ENCODE measurements at places on chromosomes 7 and 10.

DNA sequence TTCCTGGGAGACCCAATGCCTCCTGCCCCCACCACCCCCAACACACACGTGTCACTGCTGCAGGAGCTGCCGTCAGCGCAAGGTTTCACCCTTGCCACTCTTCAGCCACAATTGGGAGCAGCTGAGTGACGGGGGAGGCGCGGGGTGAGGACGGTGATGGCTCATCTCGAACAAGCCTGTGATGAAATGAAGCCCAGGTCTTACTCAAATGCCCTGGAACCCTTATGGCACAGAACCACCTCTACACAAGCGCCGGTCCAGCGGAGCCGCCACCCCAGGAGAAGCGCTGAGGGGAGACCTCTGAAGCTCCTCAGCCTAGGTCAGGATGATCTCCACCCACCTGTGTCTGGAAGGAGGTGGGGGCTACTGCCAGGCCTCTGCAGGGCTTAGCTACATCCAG is 25.7 kb downstream of the PDIA4 start:
- no peak for DNase-seq

DNA sequence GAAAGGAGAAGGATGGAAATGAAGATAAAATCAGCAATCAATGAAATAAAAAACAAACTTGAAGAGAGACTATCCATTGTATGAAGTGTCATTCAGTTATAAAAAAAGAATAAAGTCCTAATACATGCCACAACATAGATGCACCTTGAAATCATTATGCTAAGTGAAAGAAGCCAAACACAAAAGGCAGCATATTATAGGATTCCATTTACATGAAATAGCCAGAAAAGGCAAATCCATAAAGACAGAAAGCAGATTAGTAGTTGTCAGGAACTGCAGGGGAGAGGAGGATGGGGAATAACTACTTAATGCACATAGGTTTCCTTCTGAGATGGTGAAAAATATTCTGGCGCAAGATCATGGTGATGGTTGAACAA is 6.6 kb upstream of the PON1 start:
- no peak for DNase-seq

DNA sequence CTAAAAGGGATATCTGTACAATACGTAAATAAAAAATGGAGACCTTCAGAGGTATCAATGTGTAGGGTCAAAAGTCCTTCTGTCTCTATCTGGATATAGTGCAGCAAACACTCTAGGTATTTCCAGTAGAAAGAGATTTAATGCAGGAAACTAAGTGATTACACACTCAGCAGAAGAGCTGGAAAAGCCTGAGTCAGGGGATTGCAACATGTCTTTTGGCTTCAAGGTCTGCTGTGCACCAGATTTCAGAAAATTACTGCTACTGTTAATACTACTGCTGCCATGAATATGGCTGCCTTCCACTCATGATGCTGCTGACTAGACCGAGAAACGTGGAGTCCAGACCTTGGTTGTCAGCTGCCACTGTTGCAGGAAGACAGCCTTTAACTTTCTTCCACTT is 94.9 kb upstream of the DLX6 start:
- DNase-seq: no peak

DNA sequence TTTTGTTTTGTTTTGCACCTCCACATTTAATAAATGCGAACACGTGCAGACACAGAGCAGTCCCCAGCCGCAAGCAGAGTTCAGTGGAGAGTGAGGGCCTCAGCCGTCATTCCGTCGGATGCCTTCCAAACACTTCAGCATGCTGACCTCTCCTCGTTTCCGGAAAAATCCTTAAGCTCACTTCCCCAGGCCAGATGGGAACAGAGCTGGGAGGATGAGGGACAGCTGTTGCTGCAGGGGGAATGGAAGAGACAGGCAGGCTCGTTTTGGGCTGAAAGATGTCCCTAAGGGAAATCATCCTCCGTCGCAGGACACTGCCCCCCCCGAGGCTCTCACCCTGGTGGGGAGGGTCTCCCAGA is 17.2 kb upstream of the FGFR2 start:
- no peak for DNase-seq

- no peak for DNase-seq
These were observed 442.2 kb downstream of the TCERG1L start for GRCh38 chr10:130869179-130869841.

- DNase-seq: no peak
These were observed 53.1 kb downstream of the TEX36 start for GRCh38 chr10:125629758-125630376.

DNA sequence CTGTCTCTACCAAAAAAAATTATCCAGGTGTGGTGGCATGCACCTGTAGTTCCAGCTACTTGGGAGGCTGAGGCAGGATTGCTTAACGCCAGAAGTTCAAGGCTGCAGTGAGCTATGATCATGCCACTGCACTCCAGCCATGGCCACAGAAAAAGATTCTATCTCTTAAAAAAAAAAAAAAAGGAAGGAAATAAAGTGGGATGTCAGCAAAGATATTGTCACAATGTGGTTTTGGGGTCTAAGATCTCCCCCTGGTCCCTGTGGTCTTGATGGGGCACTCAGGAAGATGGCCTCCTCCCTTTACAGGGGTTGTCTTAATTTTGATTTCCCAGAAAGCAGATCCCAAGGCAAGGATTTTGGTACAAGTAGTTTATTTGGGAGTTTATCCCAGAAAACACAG is 7.4 kb upstream of the KAZALD1 start:
- DNase-seq: no peak

- DNase-seq: no peak
These were observed 154.3 kb downstream of the ZNF365 start for GRCh38 chr10:62528441-62528840.

DNA sequence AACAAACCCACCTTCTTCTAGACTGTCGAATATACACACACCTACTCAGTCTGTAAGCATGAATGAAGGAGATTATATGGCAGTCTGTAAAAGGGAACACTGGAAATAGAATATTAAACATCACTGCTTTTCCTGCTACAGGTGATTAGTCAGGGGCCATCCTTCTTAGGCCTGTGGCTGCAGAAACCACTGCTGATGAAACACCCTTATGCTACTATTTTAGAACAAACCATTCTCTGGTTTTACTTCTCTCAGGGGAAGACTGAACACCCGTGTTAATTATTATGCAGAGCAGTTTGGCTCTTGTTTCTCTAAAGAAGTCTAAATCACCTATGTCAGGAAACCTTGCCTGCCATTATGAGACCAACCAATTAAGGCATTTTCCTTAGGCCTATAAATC is 351.1 kb upstream of the KLF6 start:
- DNase-seq: no peak

- no peak for DNase-seq
These were observed 107.1 kb upstream of the ITGB1 start for GRCh38 chr10:33065111-33065510.

DNA sequence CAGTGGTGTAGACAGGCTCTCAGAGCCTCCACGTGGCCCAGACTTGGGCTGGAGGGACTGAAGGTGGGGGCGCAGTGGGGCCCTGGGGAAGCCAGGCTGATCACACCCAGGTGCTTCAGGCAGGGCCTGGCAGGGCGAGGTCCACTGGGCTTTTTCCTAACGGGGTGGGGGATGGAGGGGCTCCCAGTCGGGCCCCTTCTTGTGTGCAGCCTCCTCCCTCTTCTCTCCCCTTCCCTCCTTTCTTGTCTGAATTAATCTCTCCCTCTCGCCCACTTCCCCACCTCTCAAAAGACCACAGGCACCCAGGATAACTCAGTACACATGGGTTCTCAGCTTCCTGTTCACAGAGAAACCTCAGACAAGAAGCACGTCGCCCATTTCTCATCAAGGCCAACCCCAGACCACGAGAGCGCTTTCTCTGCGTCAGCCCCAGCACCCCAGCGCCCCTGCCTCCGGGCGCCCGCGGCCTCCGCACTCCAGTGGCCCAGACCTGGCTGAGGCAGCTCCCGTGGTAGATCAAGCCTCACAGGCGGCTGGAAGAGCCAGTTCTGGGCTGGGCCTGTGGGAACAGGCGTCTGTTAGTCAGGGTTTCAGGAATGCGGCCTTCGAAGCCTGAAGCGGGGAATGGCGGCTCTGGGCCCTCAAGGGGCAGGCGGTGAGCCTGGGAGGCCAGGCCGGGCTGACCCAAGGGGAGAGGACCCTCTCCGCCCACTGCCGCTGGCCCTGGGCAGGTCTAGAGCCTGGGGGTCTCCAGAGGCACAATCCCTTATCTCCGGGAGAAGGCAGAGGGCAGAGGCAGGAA is 50.6 kb downstream of the PWWP2B start:
- peak; percentile 70 for DNase-seq

DNA sequence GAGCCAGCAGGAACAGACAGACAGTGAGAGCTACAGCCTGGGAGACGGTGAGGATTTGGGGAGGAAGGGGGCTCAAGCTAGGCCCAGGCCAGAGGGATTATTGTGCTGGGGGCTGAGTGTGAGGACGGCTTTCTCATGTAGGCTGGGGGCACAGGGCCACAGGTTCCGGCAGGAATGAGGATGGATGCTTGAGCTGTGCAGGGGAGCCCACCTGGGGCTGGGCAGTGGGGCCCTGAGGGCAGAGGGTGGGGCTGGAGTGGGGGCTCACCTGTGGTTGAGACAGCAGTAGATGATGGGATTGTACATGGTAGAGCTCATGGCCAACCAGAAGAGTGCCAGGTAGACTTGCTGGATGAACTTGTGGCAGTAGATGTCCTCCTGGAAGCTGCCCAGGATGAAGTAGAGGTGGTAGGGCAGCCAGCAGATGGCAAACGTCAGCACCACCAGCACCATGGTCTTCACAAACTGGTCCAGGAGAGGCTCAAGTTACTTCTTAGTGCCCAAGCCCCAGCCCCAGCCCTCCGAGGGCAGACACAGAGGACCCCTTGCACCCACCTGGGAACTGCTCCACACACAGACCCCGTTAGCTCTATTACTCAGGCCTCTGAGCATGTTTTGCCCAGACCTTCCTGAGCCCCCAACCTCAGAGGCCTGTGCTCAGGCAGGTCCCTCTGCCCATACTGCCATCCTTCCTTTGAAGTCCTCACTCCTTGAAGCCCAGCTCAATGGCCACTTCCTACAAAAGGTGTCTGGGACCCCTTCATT is 9.7 kb downstream of the TACR2 start:
- no peak for DNase-seq

DNA sequence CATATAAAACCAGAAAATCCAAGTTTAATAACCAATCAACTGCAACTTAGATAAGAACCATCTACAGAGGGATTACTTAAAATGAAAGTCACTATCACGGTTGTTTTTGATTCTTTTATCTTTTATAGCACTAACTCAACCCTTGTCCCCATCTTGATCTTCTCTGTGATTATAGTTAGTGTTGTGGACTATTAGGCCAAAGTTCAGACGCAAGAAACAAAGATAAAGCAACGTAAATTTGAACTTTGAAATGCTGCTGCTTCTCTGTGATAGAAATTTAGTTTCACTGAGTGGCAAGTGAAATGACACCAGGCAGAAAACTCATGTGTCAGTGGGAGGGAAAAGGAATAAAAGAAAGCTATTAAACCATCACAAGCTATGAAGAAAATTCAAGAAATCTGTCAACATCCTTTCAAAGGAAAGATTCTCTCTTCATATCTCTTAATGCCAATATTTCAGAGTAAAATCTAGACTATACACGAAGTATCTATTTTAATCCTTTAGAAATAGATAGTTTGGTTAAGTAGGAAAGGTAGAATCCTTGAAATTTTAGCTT is 71.8 kb upstream of the MALRD1 start:
- no peak for DNase-seq

- no peak for DNase-seq
These were observed 151.5 kb downstream of the ANK3 start for GRCh38 chr10:60237977-60238758.

- DNase-seq: no peak
These were observed 114.0 kb downstream of the ST7 start for GRCh38 chr7:117067340-117067739.

DNA sequence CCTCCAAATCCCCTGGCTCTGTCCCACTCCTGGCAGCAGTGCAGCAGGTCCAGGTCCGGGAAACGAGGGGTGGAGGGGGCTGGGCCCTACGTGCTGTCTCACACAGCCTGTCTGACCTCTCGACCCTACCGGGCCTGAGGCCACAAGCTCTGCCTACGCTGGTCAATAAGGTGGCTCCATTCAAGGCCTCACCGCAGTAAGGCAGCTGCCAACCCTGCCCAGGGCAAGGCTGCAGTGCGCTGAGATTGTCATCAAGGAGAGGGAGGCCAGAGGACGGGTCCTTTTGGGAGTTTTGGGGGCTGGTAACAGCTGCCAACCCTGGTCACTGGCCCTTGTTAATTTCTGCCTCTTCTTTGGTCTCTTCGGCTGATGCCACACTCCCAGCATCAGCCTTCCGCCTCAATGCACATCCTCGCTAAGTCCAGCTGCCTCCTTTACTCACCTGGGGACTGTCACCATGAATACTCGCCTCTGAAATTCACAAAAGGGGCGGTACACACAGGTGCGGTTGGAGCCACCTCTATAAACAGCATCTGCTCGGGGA is 3.5 kb downstream of the EPO start:
- DNase-seq: no peak

DNA sequence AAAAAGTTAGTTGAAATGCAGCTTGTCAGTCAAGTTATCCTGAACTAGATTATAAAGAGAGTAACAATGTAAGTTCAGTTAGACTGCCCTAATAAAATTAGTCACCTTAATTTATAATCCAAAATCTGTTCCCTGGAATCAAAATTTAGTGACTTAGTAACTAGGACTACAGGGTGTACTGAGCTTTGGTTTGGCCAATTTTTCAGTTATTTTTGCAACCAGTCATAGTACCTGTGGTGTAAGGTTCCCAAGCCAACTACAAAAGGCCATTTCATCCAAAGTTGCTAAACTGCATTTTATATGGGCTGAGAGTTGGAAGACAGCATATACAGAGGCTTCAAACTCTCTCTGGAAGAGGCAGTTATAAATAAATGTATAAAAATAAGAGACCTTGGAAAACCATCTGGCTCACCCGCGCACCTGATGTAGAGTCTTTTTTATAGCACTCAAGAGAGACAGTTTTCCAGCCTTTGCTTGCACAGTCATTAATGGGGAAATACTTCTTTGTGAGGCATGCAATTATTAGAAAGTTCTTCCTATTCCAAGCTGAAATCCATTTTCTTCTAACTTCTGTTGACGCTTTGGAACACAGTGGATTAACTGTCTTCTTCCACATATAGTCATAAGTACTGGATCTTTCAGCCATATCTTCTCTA is 59.2 kb downstream of the PUS7 start:
- DNase-seq: no peak

- DNase-seq: no peak
These were observed 49.5 kb upstream of the PRSS58 start for GRCh38 chr7:142307246-142307900.

DNA sequence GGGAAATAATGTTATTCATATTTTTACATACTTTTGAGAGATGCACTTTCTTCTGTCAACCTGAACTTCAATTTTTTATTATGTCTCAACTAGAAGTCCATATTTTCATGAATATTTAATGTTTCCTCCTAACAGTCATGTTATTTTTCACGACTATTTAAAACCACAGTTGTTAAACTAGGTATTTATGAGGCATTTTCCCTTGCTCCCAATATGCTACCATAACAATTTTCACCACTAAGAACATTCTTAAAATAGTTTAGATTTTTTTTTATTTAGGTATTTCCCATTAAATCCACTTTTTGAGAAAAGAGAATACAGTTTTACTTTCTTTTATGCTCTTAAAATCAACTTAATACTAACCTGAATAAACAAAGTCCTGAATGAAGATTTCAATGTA is 89.4 kb downstream of the JAZF1 start:
- DNase-seq: no peak

- DNase-seq: no peak
These were observed 1.9 kb downstream of the DMTF1 start for GRCh38 chr7:87154166-87154565.

All from activated gamma-delta T cell treated with anti-CD3 and anti-CD28 coated beads, Interleukin-2, amount 50 U/mL, for 16 hours (primary cell).